ENCODE measurements at places on chromosomes 4 and X.
A peak's percentile ranks its signal among the peaks of the same experiment; 100 is the strongest.

- DNase-seq = no peak
These were observed 66.8 kb downstream of the USP46 start for GRCh38 chr4:52592287-52592686.

DNA sequence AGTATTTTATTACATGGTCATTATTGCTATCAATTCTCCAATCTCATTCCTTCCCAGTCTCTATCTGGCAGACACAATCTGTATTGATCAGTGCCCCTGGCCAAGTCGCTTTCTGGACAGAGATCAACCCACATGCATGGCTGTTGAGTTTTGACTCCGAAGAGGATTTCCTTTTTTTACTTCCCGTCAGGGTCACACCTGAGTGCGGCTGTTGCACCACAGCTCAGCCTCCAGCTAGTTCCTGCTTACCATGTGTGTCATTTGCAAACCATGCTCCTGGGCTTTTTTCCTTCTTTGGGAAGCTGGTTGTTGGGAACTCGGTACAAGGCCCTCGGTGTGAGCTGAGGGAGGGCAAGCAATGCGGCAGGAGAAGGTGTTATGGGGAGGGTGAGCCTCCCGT lies 11.7 kb downstream of the MAGED2 start:
- no peak for DNase-seq

GRCh38 chrX:7485061-7485460 lies 337.1 kb upstream of the PUDP start:
- DNase-seq = no peak

GRCh38 chrX:37959212-37960021 lies 46.9 kb upstream of the SYTL5 start:
- peak; percentile 28 for DNase-seq

GRCh38 chrX:97215186-97215585 lies 331.5 kb downstream of the RPA4 start:
- DNase-seq = no peak

DNA sequence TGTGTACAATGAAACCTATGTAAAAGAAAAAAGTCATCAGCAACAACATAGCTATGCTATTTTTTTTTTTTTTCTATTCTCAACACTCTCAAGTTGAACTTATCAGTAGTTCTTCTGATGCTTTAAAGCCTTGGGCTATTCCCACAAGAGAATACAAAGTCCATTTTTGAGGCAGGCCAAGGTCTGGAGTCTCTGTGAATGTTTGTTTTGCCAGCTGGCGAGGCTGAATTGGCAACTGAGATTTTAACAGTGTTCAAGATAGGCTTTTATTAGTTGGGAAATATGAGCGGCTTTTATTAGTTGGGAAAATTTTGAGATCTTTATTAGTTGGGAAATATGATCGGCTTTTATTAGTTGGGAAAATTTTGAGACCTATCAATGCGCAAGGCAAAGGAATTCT lies 336.6 kb downstream of the SLITRK2 start:
- no peak for DNase-seq

DNA sequence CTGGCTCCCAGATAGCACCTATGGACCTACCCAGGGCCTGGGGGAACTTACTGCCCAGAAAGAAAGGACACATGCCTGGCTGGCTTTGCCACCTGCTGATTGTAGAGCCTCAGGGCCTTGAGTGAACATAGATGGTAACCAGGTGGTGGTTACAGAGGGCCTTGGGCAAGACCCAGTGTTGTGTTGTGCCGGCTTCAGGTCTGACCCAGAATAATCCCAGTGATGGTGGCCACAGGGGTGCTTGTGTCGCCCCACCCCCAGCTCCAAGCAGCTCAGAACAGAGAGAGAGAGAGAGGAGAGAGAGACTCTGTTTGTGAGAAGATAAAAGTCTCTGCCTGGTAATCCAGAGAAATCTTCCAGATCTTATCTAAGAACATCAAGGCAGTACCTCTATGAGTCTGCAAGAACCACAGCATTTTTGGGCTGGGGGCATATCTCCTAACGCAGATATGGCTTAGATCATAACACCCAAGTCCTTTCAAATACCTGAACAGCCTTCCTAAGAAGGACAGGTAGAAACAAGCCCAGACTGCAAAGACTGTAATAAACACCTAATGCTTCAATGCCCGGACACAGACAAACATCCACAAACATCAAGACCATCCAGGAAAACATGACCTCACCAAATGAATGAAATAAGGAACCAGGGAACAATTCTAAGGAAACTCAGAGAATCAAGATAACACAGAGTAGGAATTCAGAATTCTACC lies 16.3 kb upstream of the RP2 start:
- no peak for DNase-seq

- no peak for DNase-seq
These were observed 2.6 kb downstream of the INTS6L start for GRCh38 chrX:135522878-135523693.

GRCh38 chr4:22848332-22848731 lies 155.6 kb downstream of the GBA3 start:
- no peak for DNase-seq

GRCh38 chrX:37060999-37061398 lies 52.8 kb downstream of the FAM47C start:
- DNase-seq = no peak

DNA sequence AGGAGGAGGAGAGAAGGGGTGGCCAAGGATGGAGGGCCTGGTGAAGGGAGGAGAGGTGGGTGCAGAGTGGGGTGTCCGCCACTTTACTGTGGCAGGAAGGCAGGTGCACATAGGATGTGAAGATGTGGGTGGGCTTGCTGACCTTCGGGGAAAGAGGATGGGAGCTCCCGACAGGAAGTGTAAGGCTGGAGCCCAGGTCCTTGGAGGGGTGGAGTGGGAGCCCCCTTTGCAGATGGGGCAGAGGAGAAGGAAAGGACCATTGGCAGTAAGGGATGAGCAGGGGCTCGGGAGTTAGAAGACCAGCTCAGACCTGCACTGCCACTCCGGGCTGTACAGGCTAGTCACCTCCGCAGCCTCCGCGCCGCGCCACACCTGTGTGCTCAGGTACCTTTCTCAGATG lies 89.5 kb downstream of the EVC start:
- DNase-seq = no peak

DNA sequence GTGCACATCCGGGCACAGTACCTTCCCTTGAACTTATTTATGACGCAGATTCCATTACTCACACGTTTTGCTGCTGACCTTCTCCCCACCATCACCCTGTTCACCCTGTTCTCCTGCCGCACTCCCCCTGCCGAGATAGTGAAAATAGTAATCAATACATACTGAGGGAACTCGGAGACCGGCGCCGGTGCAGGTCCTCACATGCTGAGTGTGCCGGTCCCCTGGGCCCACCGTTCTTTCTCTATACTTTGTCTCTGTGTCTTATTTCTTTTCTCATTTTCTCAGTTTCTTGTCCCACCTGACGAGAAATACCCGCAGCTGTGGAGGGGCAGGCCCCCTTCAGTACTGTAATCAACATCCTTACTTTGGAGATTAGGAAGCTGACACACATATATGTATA lies 1337.1 kb upstream of the PABPC4L start:
- DNase-seq = no peak

- no peak for DNase-seq
These were observed 516.2 kb upstream of the GALNT7 start for GRCh38 chr4:172652369-172652768.

DNA sequence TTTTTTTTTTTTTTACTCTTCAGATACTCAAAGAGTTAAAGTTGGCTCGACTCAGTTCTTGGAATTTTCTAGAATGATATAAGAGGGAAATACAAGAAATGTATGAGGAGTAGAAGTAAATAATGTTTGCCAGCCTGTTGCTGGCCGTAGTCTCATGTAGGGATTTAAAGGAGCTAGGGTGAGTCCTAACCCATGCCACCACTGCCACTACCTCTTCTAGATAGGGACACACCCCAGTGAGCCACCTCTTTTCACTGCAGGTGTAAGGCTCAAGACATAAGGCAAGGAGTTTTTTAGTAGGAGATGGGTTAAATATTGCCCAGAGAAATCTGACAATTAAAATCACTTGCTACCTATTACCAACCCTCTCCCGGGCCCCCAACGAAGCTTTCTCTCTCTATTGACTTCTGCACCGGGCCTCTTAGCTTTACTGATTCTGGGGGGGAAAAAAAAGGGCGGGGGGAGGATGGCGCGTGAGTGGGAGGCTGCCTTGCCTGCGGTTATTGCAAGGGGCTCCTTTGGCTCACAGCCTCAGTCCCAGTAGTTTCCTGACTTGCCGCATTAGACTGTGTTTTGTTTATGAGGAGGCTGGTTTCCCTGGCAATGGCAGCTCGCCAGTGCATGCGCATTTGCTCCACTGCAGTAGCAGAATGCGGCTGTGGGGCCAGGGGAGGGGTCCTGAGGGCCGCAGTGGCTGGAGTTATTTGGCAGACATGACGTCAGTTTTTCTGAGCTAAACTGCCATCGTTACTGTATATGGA lies 3.0 kb downstream of the LINC00632 start:
- no peak for DNase-seq

GRCh38 chr4:39614487-39615162 lies 24.0 kb downstream of the SMIM14 start:
- no peak for DNase-seq

- DNase-seq = no peak
These were observed 35.5 kb downstream of the CCNI start for GRCh38 chr4:77040270-77040669.

- DNase-seq = no peak
These were observed 2.8 kb downstream of the PNMA5 start for GRCh38 chrX:152991123-152991522.

DNA sequence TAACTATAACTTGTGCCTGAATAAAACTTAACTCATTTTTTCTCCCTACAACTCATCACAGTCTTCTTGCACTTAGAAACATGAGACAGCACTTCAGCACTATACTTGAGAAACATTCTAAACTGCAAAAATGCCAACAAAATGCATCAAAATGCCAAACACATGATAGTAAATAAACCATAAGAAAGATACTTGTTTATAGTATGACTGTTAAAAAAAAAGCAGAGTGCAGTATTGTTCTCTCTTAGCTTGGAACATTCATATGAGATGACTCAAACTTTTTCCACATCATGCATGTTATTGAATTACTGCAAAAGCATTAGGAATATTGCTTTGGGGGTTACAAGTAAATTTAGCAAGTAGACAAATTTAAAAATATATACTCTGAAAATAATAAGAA lies 135.7 kb upstream of the ANXA10 start:
- DNase-seq = no peak

GRCh38 chr4:3645711-3646679 lies 113.8 kb upstream of the LRPAP1 start:
- no peak for DNase-seq

DNA sequence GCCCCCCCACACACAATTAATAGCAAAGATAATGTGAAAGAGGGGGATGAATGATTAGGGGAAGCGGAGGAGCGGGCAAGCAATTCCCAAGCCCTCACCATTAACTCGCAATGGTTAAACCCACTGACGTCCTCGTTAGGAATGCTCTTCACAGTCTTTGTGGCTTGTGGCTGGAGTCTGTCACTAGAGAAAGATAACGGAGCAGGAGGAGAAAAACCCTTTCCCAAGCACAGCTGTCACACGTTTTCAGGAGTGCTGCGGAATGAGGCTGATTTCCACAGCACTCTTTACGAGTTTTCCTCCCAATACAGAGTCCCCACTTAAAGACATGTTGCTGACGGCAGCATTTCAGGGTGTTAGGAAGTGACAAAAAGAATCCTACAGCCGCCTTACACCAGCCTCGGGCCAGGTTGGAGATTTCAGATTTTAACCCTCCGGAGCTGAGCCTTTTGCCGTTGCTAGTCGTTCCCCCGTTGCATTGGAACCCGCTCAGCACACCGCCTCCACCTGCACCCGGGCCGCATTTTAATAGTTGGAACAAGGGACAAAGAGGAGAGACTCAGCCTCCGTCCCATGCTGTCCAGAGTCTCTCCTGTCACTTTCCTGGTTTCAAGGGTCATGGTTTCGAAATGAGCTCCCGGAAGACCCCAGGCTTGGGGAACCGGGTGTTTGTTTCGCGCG lies 92.2 kb downstream of the GEMIN8 start:
- no peak for DNase-seq
